ENCODE measurements at places on chromosomes 6 and 20. TPM values are rescaled to one million over a fixed set of nuclear protein-coding genes. Genes with fewer than 3 reads are reported as not detected.

RAET1L gene
- total RNA-seq = 3.3 TPM

DNA sequence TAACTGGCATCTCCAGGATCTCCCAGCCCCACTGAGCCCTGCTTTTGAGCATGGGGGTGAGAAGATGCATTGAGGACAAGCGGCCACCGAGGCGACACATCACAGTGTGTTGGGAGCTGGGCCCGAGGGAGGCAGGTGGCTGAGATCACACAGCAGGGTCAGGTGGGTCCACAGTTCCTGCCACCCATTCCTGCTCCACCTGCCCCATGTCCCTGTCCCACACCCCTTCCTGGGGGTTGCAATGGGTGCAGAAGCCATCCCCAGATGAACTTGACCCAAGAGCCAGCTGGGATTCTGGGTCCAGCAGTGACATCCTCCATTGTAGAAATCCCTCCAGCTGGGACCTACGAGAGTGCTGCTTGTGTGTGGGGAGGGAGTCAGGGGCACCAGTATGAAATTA, 1.0 kb downstream of the TGM2 start:
- peak; percentile 73 for DNase-seq
- peaks cover 19% of the 10 kb centered on the region for H3K4me1 ChIP-seq
- peak overlapping the region; percentile 68 for H3K4me3 ChIP-seq

- no peaks in the 10 kb centered on the region for H3K36me3 ChIP-seq
- H3K27me3 ChIP-seq = no peaks in the 10 kb centered on the region
- H3K4me3 ChIP-seq = no peak overlapping the region
- DNase-seq = no peak
- H3K27ac ChIP-seq = no peak overlapping the region
- H3K4me1 ChIP-seq = peaks cover 2% of the 10 kb centered on the region
Observed at GRCh38 chr20:47201074-47201730, 155.3 kb downstream of the ZMYND8 start.

DNAAF9 gene
- total RNA-seq = 25.2 TPM

DNA sequence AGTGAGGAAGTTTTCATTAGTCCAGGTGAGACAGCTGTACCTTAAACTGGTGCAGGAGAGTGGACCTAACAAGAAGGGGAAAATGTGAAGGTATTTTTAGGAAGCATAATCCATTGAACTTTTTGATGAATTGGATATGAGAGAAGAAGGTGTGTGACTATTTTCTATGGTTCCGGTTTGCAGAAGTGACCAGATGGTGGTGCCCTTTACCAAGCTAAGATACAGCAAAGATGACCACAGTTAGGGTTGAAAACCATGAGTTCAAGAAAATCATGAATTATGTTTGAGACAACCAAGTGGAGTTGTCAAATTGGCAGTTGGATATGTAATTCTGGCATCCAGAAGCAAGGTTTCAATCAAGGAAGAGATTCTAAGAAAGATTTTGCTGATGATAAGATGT, 61.9 kb upstream of the NRSN1 start:
- H3K4me3 ChIP-seq = no peak overlapping the region
- H3K36me3 ChIP-seq = no peaks in the 10 kb centered on the region
- H3K4me1 ChIP-seq = no peaks in the 10 kb centered on the region
- no peak for DNase-seq
- no peak overlapping the region for H3K27ac ChIP-seq
- H3K27me3 ChIP-seq = no peaks in the 10 kb centered on the region

GRCh38 chr6:16968101-16968500, 133.7 kb upstream of the STMND1 start:
- H3K4me1 ChIP-seq = no peaks in the 10 kb centered on the region
- no peaks in the 10 kb centered on the region for H3K36me3 ChIP-seq
- no peak overlapping the region for H3K4me3 ChIP-seq
- no peak for DNase-seq
- H3K27ac ChIP-seq = no peak overlapping the region
- H3K27me3 ChIP-seq = no peaks in the 10 kb centered on the region

GTF3C6 gene
- 78.1 TPM for total RNA-seq

- H3K27ac ChIP-seq = no peak overlapping the region
- no peak for DNase-seq
- H3K4me3 ChIP-seq = no peak overlapping the region
Observed at GRCh38 chr6:150732765-150733539, 132.6 kb upstream of the MTHFD1L start.
